Posterior vena cava (tissue), 2 donors: ENCODE measurements at places on chromosomes 7 and 10. TPM values are rescaled to one million over a fixed set of nuclear protein-coding genes. Genes with fewer than 3 reads are reported as not detected.
A peak's percentile ranks its signal among the peaks of the same experiment; 100 is the strongest.

GRCh38 chr7:139675127-139676125 is 102.4 kb downstream of the HIPK2 start:
- DNase-seq = no peak

The GAD2 gene
- total RNA-seq = not detected

The ZSWIM8 gene
- 73.4 TPM for total RNA-seq

- DNase-seq = no peak
Observed at GRCh38 chr10:113058523-113059370, 108.7 kb downstream of the TCF7L2 start.

- DNase-seq = no peak
Observed at GRCh38 chr7:43546231-43546630, 36.7 kb upstream of the STK17A start.

- DNase-seq = no peak
Observed at GRCh38 chr7:28067171-28067570, 113.4 kb downstream of the JAZF1 start.

DNA sequence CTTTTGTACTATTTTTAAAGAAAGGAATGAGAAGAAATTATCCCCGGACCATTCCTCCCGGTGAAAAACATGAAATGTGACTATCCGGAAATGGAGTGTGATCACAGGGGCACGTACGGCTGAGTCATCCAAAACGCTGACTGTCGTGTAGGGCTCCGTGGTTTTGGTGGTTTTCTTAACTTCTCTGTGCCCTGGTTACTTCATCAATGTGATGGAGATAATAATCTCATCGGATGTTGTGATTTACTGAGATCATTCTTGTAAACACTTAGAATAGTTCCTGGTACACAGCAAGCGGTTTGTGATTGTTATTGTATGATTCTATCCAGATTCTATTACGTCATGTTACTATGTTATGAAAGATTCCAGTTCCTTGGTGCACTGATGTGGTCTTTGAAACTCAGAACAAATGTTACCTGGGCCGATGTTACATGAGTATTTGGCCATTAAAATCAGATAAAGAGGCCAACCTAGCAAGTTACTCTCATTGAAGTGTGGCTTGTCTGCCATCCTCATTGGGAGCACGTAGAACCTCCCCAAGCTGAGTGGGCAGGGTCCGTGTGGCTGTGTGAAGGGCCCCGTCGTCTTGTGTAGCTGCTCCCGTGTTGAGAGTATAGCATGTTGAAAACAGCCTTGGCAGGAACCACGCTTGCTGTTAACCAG is 99.5 kb downstream of the CAMK1D start:
- DNase-seq = no peak

The TUBB8 gene
- total RNA-seq = not detected

GRCh38 chr10:15703944-15704580 is 15.7 kb downstream of the ITGA8 start:
- DNase-seq = no peak

DNA sequence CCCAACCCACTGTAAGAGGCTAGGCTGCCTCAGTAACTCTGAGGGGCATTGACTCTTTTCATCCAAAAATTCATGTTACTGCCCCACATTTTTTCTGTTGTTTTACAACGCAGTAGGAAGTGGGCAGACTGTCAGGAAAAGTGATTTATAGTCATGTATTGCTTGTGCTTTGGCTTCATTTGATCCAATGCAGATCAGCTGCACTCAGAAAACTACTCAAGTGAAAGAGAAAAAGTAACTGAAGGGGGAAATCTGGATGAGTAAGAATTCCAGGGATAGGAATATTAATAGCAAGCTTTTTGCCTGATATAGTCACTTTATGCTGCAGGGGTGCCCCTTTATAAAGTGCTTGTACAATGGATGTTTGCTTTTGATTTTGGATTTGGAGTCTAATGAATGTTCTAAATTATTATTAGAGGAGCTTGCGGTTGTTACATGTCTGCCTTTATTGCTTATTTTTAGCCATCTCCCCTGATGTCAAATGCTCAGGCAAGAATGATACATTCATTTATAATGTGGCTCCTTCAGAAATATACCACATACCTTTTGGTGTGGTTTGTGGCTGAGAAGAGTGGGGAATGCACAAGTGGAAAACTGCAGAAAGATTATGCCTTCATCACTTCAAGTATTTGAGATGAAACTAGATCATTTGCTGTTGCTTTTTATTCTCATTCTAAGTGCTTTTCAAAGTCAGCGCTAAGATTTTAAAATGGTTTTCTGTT is 86.1 kb downstream of the EGFR start:
- no peak for DNase-seq

DNA sequence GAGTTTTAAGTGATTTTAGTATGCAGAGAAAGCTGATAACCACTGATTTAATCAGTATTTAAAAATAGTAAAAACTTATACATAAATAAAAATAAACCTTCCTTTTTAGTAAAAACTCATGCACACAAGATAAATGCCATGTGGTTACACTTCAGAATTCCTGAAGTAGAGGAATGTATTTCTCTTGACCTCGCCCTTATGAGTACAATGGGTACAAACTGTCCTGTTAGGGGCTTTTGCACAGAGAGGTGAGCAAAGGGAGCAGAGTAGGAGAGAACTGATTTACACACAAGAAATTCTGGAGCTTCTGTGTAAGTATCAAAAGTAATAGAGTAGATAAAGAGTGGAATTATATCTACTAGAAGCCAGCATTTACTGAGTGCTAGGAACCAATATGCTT is 279.6 kb downstream of the PPP1R3A start:
- DNase-seq = no peak

DNA sequence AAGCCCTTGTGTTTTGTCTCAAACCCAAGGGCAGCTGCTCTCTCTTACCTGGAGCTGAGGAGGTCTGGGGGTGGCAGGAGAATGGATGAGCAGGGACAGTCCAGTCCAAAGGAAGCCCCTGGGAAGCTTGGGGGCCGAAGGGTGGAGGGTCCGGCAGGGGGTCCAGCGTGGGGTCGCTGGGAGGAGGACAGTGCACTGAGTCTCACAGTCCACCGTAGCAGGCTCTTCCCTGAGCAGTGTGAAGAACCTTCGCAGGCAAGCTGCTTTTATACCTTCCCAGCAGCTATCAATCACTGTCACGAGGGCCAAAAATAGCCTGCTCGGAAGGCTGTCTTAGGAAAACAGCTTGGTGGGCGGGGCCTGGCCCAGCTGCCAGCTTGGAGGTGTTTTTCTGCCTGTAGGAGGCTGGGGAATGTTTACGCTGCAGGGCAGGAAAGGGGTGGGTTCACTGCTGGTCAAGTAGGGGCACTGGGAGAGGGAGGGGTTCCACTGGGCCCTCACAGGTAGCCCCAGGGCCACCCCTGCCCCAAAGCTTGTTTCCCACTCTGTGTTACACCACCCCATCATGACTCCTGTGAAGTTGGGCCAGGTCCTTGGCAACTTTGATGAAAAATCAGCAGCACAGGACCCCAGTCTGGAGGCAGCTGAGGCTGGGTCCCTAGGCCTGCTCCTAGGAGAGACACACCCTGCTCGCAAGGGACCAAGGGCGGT is at the start of gene DEPP1:
TSS of gene DEPP1 (minus strand) at position 240 of the 711 bp plus-strand sequence. CDS start 779 bp downstream, outside the sequence.
- peak; percentile 94 for DNase-seq

DNA sequence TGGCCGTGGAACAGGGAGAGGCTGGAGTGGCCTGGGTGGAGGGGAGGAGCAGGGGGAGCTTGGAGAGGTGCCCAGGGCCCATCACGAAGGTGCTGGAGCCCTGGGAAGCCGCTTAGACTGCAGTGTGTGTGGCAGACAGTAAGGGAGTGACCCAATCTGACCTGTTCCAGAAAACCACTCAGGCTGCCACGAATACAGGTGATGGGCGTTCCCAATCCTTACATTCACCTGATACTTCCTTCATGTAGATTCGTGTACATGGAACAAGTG is 161.7 kb downstream of the SVIL start:
- DNase-seq = no peak

- no peak for DNase-seq
Observed at GRCh38 chr10:121245754-121246153, 352.5 kb downstream of the FGFR2 start.

- no peak for DNase-seq
Observed at GRCh38 chr7:118080947-118081346, 103.0 kb upstream of the LSM8 start.

GRCh38 chr10:78321000-78321399 is 287.3 kb downstream of the RPS24 start:
- no peak for DNase-seq

The FFAR4 gene
- total RNA-seq = 0.14 TPM

DNA sequence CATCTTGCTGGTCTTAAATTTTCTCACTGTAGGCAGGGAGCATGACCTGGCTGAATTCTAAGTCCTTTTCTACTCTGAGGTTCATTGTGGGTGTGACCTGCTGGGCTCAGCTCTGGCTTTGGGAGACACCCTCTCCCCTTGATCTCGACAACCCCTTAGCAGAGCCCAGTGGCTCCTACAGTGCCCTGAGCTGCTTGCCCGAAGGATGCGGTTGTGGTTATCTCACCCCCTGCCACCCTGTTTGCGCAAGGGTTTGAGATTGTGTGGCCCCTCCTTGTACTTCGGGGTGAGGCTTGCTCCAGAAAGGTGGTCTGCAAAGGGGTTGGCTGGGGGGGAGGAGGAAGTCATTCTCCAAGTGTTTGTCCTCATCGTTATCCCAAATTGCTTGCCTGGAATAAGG is 55.3 kb downstream of the TCF7L2 start:
- no peak for DNase-seq

DNA sequence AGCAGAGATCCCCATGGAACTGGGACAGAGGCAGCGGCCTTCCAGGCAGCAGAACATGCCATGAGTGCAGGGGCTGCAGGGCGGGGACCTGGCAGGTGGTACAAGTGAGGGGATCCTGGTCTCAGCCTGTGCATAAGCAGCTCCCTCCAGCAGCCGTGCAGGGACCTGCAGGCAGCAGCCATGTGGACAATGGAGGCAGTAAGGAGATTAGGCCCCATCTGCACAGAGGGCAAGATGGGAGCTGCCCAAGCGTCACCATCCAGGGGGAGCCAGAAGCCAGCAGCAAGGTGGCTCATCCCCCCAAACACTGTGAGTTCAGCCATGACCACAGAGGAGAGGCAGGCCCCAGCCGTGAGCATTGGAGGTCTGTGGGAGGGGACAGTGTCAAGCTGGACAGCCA is 3.1 kb downstream of the DDC start:
- no peak for DNase-seq

The CRPPA gene
- 5.3 TPM for total RNA-seq

The PARP12 gene
- 35.3 TPM for total RNA-seq

The BMPER gene
- total RNA-seq = 7.1 TPM

The RGS10 gene
- 21.0 TPM for total RNA-seq

The TDRD1 gene
- 0.69 TPM for total RNA-seq

DNA sequence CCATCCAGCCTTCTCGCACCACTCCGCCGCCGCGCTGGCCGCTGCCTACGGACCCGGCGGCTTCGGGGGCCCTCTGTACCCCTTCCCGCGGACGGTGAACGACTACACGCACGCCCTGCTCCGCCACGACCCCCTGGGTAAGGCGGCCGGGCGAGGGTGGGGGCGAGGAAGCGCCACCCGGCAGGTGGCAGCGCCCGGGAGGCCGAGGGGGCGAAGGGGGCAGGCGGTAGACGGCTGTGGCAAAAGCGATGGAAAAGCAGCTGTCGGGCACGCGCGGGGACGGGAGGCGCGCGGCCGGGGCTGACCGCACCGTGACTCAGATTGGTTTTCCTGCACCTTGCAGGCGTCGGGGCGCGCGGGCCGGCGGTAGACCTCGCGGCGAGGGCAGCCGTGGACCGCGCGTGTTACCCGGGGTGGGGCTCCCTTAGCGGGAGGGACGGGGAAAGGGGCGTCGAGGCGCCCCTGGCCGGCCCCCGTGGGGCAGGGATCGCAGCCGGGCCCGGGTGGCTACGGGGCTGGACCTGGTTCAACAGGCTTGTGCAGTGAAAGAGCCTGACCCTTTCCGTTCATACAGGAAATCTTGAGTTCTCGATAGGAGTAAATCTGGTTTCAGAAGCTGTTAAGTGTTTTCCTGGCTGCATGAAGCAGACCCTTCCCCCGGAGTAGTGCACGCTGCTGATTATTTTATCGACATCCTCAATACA is 608 bp downstream of the HHEX start:
- peak; percentile 93 for DNase-seq

The CH25H gene
- 2.3 TPM for total RNA-seq

GRCh38 chr7:12524794-12525386 is 45.6 kb upstream of the SCIN start:
- no peak for DNase-seq

DNA sequence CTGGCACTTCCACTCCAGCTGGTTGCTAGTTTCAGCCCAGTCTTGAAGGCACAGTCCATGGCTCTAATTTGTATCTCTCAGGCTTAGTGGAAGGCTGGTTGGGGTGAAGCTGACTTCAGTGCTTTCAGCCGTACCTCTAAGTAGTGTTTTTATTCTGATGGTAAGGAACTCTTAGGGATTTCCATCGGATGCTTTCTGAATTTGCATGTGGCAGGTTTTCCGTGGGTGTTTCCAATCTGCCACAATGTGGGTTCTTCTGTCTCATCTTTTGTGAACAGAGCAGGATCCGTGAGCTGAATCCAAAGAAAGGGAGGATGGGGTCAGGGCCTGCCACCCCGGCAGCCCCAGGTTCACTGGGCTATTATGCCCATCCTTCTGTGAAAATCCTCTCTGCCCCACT is 607.9 kb upstream of the MKI67 start:
- no peak for DNase-seq

GRCh38 chr10:43957267-43958070 is 308.8 kb upstream of the ZNF32 start:
- DNase-seq = peak; percentile 41

DNA sequence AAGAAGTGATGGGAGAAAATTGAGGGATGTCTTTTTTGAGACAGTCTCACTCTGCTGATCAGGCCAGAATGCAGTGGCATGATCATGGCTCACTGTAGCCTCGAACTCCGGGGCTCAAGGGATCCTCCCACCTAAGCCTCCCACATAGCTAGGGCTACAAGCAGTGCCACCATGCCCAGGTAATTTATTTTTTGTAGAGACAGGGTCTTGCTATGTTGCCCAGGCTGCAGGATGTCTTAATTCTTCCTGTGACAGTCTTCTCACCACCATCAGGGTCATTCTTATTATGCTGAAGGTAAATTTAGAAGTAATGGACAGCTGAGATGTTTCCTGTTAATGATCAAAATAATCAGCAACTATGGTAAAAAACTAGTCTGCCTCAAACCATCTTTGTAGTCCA is 7.1 kb downstream of the DNAJC9 start:
- no peak for DNase-seq

The EIF4EBP2 gene
- 50.1 TPM for total RNA-seq

GRCh38 chr10:85832988-85833387 is 533.6 kb downstream of the GRID1 start:
- DNase-seq = no peak

The PRLHR gene
- total RNA-seq = not detected

The CFAP58 gene
- 0.86 TPM for total RNA-seq

The FOXP2 gene
- total RNA-seq = 9.9 TPM

GRCh38 chr7:121187676-121188075 is 141.1 kb upstream of the WNT16 start:
- DNase-seq = no peak

The FGL2 gene
- 72.6 TPM for total RNA-seq

DNA sequence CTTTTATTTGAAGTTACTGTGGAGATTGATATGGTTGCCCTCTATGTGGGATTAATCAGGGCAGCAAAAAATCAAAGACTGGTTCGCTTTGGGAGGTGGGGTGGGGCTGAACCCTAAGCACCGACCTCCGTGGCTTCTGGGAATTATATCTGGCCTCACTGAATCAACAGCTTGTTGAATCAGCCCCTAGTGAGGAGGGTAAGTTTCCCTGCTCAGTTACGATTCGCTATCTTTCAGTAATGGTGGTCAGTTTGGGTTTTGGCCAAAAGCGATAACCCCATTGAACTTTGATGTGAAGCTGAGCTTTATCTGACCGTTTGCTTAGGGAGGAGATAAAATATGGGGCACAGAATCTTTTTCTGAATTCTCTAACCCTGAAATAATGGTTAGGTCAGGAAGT is 16.6 kb upstream of the ARPC1A start:
- DNase-seq = peak; percentile 9
